ENCODE measurements at places on chromosomes 2 and 18. TPM values are rescaled to one million over a fixed set of nuclear protein-coding genes. Genes with fewer than 3 reads are reported as not detected.

- H3K27me3 ChIP-seq: no peaks in the 10 kb centered on the region
- no peak for DNase-seq
- H3K27ac ChIP-seq: peak overlapping the region; percentile 100
- H3K36me3 ChIP-seq: peaks cover 40% of the 10 kb centered on the region
These were observed 2.1 kb upstream of the PCBP1 start for GRCh38 chr2:70084973-70085710.

DNA sequence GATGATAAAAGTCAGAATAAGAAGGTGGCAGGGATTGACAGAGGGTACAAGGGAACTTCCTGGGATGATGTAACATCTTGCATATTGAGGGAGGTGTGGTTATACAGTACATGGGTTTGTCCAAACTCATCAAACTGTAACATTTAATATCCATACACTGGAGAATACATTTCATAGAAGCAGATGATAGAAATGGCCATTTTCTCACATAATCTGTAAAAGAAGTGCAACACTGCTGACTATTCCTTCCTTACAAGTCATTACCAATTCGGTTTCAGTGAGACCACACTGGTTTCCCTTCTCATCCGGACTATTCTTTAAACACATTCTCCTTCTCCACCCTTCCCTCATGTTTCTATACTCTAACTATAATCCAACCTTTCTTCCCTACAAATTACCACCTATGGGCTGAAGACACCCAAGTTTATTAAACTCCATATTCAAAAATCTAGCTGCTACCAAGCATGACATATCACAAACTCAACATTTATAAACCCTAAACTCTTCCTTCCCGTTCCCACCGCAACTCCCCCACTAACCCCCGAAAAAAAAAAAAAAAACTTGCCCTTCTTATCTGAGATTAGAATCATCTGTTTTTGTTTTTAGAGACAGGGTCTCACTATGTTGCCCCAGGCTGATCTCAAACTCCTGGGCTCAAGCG is 1.6 kb downstream of the COX7A2L start:
- no peaks in the 10 kb centered on the region for H3K36me3 ChIP-seq
- H3K4me3 ChIP-seq: peak overlapping the region; percentile 94
- peaks cover 20% of the 10 kb centered on the region for H3K4me1 ChIP-seq
- H3K27ac ChIP-seq: peak overlapping the region; percentile 96
- DNase-seq: no peak

The SLC16A14 gene
- 4.7 TPM for total RNA-seq

GRCh38 chr2:228703152-228703551 is 521.7 kb upstream of the SPHKAP start:
- no peak for DNase-seq
- no peaks in the 10 kb centered on the region for H3K27me3 ChIP-seq
- H3K27ac ChIP-seq: no peak overlapping the region
- no peaks in the 10 kb centered on the region for H3K4me1 ChIP-seq

- no peak overlapping the region for H3K27ac ChIP-seq
- H3K4me1 ChIP-seq: no peaks in the 10 kb centered on the region
- H3K4me3 ChIP-seq: no peak overlapping the region
- no peak for DNase-seq
- H3K27me3 ChIP-seq: no peaks in the 10 kb centered on the region
- no peaks in the 10 kb centered on the region for H3K36me3 ChIP-seq
These were observed 188.0 kb downstream of the CDH7 start for GRCh38 chr18:65938592-65939372.

The HOXD13 gene
- total RNA-seq: not detected

The FABP1 gene
- not detected for total RNA-seq
